ENCODE measurements at places on chromosomes 11 and 22. TPM values are rescaled to one million over a fixed set of nuclear protein-coding genes. Genes with fewer than 3 reads are reported as not detected.

- no peak for DNase-seq
Measured at GRCh38 chr11:29320196-29320595, 696.6 kb downstream of the KCNA4 start.

DNA sequence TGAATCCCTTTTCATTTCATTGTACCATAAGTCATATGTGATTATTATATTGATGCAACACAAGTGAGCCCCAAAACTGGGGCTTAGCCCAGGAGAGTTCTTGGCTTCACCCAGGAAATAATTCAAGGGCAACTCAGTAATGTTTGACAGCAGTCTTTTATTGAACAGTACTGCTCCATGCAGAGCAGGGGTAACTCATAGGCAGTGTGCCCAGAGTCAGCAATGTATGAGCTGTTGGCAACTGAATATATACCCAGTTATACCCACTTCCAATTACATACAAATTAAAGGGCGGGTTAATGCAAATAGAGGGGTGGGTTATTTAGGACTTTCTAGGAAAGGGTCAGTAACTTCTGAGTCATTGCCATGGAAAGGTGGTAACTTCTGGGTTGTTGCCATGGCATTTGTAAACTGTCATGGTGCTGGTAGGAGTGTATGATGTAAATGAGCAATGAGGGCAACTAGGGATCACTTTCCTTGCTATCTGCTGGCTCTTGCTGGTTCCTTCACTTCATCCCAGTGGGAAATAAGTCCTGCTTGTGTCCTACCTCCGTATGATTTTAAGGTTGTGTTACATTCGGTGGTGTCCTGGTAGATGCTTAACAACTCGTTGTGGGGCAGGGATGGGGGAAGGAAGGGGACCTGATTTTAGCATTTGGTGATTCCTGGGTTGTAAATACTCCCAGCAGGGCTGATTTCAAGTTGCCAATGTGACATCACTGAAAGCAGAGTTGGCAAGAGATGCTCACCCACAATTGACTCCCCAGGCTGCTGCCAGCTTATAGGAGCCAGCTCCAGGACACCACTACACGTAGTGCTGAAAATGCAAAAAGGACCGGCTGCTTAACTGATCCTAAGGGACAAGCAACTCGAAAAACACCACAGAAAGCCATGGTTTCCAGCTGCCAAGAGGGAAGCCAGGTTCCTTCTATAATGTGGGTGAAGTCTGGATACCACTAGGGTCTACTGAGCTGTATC lies 70.1 kb downstream of the SYT9 start:
- no peak for DNase-seq

- no peak for DNase-seq
Measured at GRCh38 chr11:36135076-36135475, 154.1 kb downstream of the COMMD9 start.

DNA sequence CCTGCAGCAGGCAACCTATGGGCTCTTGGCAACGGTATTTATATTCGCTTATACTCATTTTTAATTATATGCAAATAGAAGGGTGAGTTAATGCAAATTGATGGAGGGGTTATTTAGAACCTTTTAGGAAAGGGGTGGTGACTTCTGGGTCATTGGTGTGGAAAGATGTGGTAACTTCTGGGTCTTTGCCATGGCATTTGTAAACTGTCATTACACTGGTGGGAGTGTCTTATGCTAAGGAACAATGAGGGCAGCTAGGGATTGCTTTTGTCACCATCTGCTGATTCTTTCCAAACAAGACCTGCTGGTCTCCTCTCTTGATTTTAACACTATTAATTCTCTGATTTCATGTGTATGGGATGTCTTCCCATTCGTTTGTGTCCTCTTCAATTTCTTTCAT lies 11.7 kb upstream of the KAT5 start:
- DNase-seq: no peak

DNA sequence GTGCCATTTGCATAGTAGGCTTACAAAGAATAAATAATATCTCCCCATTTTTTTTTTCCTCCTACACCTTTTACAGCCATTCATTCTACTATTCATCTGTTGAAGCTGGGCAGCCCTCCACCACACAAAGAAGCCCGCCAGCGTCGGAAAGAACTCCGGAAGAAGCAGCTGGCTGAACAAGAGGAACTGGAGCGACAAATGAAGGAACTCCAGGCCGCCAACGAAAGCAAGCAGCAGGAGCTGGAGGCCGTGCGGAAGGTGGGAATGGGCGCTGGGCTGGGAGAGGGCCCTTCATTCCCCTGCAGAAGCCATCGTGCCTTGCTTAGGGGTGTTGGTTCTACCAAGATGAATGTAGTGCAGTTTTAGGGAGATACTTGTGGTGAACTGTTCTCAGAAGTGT lies 68.6 kb downstream of the SWAP70 start:
- DNase-seq: no peak

DNA sequence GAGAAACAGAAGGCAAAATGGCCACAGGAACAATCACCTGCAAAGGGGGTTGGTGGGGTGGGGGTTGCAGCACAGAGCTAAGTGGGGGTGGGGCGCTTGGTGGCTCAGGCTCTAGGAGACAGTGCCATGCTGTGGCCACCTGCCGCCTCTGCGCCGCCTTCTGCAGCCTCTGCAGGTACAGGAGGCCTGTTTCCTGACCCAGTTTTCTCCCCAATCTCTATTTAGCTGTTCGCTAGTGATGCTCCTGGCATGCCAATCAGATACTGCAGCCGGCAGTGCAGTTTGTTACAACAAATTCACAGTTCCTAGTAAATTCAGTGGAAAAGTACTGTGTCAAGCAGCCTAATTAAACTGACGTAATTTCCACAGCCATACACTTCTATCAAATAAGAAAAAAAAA lies 106.4 kb downstream of the SERGEF start:
- no peak for DNase-seq

- no peak for DNase-seq
Measured at GRCh38 chr11:46307369-46307768, 29.9 kb downstream of the CREB3L1 start.

- DNase-seq: no peak
Measured at GRCh38 chr22:41963453-41964111, 5.7 kb upstream of the SEPTIN3 start.

- no peak for DNase-seq
Measured at GRCh38 chr11:63673579-63673978, 2.4 kb upstream of the ATL3 start.

- no peak for DNase-seq
Measured at GRCh38 chr11:11065396-11065795, 207.5 kb upstream of the ZBED5 start.

GRCh38 chr11:1176224-1177019 lies 18.7 kb downstream of the MUC5AC start:
- DNase-seq: no peak

- DNase-seq: no peak
Measured at GRCh38 chr11:79201677-79202347, 239.0 kb downstream of the TENM4 start.

DNA sequence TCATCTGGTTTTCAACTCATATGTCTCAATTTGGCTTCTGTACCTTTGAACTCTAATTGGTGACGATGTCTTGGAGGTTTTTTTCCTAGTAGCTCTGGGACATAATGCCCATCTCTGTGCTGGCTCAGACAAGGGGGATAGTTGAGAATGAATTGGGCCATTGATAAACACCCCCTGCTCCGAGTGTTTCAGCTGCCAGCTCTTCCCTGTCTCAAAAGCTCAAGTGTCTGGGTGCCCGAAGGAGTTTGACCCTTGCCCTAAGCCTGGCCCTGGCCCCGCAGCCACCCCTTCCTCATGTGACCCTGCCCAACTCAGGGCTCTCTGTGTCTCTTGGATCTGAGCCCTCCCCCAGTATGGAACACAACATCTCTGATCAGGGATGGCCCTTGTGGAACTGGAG lies 3.0 kb downstream of the INSC start:
- DNase-seq: no peak

DNA sequence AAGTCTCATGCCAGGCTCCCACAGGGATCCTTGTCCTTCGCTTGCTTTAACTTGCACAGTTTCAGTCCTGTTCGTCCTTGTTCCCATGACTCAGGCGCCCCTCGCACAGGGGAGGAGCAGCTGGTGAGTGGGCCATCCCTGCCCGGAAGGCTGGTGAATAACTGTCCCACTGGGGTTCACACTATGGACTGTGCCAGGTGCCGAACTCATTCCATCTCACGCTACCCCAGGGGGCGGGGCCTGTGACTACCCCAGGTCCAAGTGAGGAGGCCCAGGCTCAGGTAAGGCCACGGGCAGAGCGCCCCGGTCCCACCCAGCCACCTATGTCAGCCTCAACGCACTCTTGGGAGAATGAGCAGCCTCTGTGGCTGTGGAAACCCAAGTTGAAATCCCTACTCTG lies 7.2 kb upstream of the CARD10 start:
- no peak for DNase-seq

DNA sequence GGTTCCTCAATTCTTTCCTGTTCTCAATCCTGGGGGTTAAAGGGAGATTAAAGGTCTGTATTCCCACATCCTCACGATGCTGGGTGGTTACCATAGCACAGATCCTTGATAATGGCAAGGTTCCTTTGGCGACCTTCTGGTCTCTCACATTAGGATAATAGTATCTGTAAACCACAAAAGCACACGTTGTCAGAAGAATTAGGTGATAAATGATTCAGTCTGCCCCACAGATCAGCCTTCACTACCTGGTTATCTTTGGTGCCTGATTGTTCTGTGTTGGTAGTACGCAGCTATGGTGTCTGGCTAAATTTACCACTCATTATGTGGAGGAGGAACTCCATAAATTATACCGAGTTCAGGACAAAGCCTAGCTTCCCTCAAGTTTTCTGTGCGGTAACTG lies 78.4 kb downstream of the C2CD3 start:
- no peak for DNase-seq

GRCh38 chr11:70619591-70619990 lies 221.3 kb downstream of the CTTN start:
- no peak for DNase-seq

DNA sequence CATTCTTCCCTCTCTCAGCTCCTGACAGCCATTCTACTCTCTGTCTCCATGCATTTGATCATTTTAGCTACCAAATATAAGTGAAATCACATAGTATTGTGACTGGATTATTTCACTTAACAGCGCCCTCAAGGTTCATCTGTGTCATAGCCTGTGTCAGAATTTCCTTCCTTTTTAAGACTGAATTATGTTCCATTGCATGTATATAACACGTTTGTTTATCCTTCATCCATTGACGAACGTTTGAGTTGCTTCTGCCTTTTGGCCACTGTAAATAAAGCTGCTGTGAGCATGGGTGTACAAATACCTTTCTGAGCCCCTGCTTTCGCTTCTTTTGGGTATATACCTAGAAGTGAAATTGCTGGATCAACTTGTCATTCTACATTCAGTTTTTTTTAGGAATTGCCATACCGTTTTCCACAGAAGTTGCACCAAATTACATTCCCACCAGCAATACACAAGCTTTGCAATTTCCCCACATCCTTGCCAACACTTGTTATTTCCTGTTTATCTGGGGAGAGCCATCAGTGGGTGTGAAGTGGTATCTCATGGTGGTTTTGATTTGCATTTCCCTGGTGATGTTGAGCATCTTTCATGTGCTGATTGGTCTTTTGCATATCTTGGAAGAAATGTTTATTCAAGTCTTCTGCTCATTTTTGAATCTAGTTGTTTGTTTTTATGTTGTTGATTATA lies 17.5 kb downstream of the GLB1L2 start:
- DNase-seq: no peak

DNA sequence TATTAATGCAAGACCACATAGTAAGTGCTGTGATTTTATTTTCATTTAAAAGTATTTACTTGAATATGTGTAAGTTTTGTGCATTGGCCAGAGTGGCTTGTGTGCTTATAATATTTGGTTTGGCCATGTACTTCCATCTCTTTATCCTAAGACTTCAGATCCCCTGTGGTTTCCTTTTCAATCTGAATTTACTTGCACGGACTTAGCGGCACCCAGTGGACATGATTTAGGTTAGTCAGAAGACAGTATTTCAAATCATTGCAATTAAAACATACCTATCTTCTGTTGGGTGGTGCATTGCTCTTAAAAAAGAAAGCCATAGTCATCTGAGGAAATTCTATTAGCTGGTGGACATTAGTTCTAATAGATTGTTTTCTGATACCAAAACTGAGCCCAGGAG lies 30.7 kb downstream of the PIWIL4 start:
- DNase-seq: no peak

GRCh38 chr22:36554098-36554497 lies 25.1 kb upstream of the EIF3D start:
- DNase-seq: no peak

- no peak for DNase-seq
Measured at GRCh38 chr11:47705721-47706120, 9.4 kb downstream of the AGBL2 start.

DNA sequence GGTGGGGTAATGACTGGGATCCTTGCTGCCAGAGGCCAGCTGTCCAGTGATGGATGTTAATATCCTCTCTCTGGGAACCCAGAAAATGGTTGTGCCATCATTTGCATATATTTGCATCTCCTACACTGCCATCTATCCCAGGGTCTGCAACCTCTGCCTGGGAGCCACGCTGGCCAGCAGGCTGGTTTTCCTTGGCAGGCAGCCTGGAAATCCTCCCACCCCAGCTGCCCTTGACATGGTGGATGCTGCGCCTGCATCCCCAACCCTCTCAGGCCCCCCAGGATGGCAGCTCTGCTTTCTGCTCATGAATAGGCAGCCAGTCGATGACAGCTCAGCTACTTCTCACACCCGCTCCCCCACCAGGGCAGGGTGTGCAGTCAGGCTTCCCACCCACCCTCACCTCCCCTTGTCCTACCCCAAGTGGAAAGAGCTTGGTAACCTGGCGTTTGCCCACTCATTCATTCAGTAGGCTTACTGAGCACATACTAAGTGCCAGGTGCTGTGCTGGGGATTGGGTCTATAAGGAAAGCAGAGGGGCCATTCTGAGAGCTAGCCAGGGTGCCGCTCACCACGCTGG lies 202.5 kb downstream of the TRIM29 start:
- no peak for DNase-seq

Gene FGF3
- total RNA-seq: not detected

Gene ATM
- 287 TPM for total RNA-seq

Gene OR51B5
- not detected for total RNA-seq

Gene NCAPD3
- total RNA-seq: 115 TPM

Gene EIF4G2
- 630 TPM for total RNA-seq

Gene PLAAT4
- 158 TPM for total RNA-seq

Gene PATE2
- total RNA-seq: not detected

Gene NAT10
- total RNA-seq: 76.3 TPM

Gene SPI1
- 3.5 TPM for total RNA-seq

Gene KRTAP5-10
- total RNA-seq: not detected

Gene P2RX6
- 1.9 TPM for total RNA-seq

Gene MS4A12
- total RNA-seq: not detected

Data from activated naive CD8-positive, alpha-beta T cell treated with anti-CD3 and anti-CD28 coated beads, Interleukin-2, amount 10 ng/mL, durations not matched to agents 7 days and 5 days (primary cell).